ENCODE measurements at places on chromosomes 16 and 17.

GRCh38 chr17:2849327-2849670, 53.1 kb downstream of the RAP1GAP2 start:
- no peak for DNase-seq

DNA sequence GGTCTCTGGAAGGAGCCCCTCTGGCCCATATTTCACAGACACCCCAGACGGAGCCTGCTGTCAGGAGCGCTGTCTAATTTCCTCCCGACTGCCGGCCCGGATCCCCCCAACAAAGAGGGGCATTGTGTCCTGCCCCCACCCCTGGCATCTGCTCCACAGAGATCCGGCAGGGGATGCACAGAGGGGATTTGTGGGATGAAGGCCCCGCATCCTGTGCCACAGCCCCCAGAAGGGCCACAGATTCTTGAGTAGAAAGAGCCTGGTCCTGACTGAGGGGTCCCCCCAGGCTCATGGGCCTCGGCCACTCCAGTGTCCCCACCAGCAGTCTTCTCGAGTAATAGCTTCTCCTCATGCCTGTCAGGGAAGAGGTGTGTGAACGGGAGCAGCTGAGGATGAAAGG, 29.5 kb downstream of the MEOX1 start:
- no peak for DNase-seq

DNA sequence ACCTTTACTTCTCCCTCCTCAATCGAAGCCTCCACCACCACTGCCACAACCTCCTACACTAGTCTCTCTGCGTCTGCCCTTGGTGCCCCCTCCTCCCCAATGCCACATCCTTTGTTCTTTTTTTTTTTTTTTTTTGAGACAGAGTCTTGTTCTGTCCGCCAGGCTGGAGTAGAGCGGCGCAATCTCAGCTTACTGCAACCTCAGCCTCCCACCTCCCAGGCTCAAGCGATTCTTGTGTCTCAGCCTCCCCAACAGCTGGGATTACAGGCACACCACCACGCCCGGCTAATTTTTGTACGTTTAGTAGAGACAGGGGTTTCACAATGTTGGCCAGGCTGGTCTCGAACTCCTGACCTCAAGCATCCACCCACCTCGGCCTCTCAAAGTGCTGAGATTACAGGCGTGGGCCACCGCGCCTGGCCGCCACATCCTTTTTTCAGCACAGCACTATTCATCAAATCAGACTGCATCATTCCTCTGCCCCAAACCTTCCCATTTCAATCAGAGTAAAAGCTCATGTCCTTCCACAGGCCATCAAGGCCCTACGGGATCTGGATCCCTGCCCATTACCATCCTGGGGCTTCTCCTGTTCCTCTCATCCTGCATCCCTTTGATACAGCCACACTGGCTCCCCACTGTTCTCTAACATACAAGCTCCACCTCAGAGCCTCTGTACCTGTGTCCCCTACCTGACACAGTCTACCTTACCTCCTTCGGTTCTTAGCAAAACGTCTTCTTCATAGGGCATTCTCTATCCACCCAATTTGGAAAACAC, 2.0 kb downstream of the KLHL11 start:
- DNase-seq: no peak

- DNase-seq: no peak
Observed at GRCh38 chr16:67746846-67747245, 27.7 kb upstream of the GFOD2 start.

GRCh38 chr17:1119924-1120323, 59.9 kb downstream of the ABR start:
- DNase-seq: no peak

- DNase-seq: no peak
Observed at GRCh38 chr17:45425125-45425983, 7.3 kb downstream of the ARHGAP27 start.

DNA sequence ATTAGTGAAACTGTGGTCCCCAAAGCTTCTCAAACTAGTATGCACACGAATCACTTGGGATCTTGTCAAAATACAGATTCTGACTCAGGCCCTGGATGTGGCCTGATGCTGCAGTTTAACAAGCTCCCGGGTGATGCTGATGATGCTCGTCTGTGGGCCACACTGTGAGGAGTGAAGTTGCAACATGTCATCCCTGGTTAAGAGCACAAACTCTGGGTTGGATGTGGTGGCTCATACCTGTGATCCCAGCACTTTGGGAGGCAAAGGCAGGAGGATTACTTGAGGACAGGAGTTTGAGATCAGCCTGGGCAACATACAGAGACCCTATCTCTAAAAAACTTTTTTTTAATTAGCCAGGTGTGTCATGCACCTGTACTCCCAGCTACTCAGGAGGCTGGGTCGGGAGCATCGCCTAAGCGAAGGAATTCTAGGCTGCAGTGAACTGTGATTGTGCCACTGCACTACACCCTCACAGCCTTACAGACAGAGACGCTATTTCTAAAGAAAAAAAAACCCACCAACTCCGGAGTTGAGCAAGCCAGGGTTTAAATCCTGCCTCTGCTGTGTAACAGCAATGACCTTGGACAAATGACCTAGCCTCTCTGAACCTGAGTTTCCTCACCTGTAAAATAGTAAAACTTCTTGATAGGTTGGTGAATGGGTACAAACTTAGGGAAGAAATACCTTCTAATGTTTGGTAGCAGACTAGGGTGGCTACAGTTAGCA, 24.4 kb upstream of the ABAT start:
- no peak for DNase-seq

GRCh38 chr17:3762922-3763776, 37.8 kb downstream of the ITGAE start:
- DNase-seq: peak; percentile 80

DNA sequence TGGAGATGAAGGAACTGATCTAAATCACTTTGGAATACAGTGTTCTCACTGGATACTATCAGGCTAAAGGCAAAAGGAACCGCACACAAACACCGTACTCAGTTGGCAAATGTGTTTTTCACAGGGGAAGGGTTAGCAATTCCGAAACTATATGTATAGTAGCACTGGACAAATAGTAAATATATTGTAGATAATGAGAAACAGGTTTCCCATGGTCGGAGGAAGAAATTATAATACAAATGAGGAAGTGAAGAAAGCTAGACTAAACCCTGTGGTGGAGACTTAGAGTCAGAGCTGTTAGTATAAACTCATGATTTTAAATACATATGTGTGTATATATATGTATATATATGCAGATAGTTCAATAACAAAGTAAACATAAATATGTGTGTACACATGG, 414.1 kb upstream of the SALL1 start:
- DNase-seq: no peak

GRCh38 chr16:66846831-66847230, 2.6 kb downstream of the CA7 start:
- DNase-seq: no peak

DNA sequence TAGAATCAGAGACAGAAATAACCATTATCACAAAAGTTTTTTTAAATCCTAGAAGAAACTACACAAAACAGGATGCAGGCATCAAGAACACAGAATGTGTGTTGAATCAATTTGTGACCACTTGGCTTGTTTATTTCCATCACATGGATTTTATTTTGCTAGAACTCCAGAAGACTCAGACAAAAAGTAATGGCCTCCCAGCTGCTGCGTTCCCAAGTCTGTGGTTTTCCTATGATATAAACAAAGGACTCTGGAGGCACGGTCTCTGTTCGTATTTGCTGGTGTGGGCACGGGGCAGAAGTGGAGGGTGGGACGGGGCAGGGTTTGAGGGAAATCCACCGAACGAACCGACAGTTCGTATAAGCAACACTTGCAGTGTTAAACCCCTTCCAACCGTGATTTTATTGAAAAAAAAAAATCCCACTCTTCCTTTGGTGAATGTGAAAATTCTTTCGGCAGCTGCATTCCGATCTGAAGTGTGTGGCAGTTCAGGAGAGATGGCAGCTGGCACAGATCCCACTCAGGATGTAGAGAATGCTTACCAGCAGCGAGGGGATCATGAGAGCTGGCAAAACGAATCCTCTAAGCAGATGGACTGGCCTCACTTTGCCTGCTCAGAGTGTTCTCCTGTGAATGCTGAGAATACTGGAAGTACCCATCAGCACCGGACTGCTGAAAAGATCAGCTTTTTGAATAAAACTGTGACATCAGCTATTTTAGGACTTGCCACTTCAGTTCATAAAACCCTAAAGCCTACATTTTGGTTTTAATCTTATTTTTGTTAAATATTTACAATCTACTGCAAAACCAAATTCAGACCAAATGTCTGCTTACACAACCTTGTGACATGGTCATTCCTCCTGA, 165.2 kb downstream of the VPS53 start:
- DNase-seq: no peak

- no peak for DNase-seq
Observed at GRCh38 chr17:67481808-67482207, 104.7 kb downstream of the PITPNC1 start.

DNA sequence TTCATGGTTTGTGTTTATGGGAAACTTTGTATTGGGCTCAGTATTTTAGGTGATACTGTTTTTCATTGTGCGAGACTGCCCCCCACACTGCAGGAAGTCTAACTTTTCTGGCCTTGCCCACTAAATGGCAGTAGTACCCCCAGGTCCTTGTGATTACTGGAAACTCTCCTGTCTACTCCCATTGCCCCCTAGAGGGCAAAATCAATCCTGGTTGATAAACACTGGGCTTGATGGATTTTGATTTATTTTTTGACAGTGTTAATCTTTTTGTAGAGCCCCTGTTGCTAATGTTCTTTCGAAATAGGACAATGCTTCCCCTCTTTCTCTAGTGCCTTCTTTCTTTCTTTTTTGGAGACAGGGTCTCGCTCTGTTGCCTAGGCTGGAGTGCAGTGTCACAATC, 15.5 kb downstream of the METTL9 start:
- DNase-seq: no peak

GRCh38 chr17:78176548-78177025, 8.2 kb downstream of the SYNGR2 start:
- peak; percentile 78 for DNase-seq

DNA sequence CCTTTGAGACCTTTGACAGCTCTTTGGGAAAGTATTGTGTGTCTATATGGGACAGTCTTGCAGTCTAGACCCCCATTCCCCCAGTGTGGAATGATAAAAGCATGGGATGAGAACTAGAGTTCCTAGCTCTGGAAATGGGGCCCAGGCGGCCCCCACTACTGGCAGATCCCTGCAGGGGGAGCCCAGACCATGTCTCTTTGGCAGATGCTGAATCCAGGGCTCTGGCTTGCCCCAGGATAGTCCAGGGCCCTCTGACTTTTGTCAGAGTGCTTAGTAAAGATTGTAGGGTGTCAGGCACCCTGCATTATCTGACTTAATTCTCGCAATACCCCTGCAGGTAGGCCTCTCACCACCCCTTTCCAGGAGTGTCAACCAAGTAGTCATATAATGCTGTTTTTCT, 8.3 kb downstream of the ALKBH5 start:
- no peak for DNase-seq

GRCh38 chr17:32590974-32591373, 104.2 kb downstream of the CDK5R1 start:
- no peak for DNase-seq

DNA sequence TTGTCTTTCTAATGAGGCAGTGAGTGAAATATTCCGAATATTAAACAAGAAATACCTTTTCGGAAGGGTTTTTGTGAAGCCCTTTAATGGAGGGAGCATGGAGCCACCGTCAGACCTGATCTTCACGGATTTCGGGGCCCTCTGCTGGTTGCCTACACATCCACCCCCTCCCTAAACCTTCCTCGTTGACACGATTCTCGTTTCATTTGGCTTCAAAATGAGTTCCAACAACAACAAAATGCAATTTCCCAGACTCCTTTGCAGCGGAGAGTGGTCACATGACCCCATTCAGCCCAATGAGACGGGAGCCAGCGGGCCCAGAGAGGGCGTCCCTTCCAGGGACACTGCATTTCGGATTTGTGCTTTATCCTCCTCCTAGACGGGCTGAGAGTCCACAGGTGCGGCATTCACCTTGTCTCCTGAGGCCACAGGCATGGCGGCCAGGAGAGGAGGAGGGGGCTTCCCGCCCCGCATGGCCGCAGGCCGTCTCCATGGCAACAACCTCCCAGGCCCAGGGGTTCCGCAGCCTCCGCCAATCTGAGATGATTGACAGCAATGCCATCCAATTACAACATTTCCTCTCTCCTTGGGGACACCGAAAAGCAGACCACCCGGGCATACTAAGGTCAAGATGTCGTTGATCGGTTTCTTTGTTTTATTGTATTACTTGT, 259.8 kb downstream of the C16orf95 start:
- no peak for DNase-seq

- no peak for DNase-seq
Observed at GRCh38 chr17:12505866-12506265, 159.8 kb upstream of the MYOCD start.

DNA sequence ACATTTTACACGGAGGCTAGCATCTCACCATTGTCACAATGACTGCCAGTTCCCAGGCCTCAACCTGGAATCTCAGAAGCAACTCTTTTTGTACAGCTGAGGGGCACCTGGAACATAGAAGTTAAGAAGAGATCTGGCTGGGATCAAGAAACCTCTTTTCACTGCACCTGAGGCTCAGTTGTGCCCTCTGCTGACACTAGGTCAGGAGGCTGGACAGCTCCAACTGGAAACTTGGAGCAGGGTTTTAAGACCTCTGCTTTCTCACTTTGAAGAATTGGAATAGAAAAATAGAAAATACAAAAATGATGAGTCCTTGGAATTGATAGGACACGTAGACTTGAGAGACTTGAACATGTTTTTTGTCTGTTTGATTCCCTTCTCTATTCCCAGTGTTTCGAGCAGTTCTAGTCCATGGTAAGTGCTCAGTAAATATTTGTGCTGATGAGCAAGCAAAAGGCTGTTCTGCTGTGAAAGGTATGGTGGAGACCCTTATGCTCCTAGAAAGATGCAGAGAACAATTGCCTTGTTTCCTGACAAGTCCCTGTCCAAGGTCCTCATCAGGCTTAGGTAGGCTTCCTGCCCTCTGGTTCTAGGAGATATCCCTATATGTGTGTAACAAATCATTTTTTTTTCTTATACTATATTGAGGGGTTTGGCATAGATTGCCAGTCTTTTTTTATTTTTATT, 13.6 kb upstream of the PPM1D start:
- DNase-seq: no peak

DNA sequence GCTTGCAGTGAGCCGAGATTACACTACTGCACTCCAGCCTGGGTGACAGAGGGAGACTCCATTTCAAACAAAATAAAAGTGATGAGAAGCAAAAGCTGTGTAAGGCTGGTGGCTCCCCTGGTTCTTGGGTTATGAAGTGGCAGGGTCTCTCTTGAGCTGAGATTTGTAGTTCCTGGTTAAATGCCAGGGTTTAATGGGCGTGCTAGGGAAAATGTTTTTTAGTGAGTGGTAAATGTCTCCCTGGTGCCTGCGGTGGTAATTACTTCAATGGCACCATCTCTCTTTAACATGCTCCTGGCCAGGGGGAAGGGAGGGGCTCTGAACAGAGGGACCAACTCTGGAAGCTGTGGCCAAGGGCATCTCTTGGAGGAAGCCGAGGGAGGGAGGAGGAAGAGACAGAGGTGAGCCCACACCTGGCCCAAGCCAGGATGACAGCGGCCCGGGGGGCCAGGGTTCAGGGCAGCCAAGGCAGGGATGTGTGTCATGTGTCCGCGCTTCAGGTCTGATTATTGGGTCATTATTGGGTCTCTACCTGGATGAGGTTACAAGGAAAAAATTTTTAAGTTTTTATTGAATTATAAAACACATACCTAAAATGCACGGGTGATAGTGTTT, 17.8 kb upstream of the RPL38 start:
- no peak for DNase-seq

GRCh38 chr16:3401719-3402397, 843 bp downstream of the ZNF174 start:
- DNase-seq: peak; percentile 20

- no peak for DNase-seq
Observed at GRCh38 chr17:77071925-77072490, 68.8 kb upstream of the SEC14L1 start.
